MV-4-11 (cell line): ENCODE measurements at places on chromosomes 11 and 22.
A peak's percentile ranks its signal among the peaks of the same experiment; 100 is the strongest.

- DNase-seq = no peak
Measured at GRCh38 chr11:72189455-72190250, 2.3 kb upstream of the FOLR1 start.

DNA sequence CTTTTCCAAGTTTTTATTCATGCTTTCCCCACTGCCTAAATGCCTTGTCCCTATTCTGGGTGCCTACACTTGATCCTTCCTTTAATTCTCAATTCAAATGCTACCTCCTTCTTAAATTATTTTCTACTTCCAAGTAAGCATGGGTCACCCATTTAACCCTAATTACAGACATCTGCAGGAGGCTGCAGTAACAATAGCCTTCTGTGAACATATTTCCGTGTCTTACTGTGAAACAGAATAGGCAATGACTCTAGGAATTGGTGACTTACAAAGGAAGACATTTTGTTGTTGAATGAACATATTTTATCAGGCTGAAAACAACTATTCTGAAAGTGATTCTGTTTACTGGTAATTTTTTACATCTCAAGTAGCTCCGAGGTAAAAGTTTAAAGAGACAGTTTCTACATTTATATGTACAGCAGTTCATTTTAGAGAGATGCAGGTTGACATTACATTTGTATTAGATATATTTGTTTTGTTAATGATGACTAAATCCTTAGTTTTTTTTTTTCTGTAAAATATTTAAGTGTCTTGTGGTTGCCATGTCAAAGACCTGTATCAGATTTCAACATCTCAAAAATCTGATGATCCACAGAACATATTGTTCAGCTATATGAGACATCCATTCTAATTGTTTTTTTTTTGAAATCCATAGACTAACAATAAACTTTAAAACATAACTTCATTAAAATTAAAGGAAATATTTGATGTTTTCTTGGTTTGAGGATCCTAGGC lies 316.8 kb downstream of the CASP12 start:
- no peak for DNase-seq

- no peak for DNase-seq
Measured at GRCh38 chr11:76625472-76626186, 44.9 kb downstream of the LRRC32 start.

DNA sequence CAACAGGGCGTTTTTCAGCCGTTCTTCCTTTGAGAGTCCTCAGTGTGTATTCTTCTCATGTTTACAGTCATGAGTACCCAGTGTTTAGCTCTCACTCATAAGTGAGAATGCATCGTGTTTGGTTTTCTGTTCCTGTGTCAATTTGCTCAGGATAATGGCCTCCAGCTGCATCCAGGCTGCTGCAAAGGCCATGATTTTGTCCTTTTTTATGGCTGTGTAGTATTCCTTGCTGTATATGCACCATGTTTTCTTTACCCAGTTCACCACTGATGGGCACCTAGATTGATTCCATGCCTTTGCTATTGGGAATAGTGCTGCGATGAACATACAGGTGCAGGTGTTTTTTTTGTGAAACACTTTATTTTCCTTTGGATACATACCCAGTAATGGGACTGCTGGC lies 23.5 kb downstream of the B3GAT1 start:
- DNase-seq = no peak

DNA sequence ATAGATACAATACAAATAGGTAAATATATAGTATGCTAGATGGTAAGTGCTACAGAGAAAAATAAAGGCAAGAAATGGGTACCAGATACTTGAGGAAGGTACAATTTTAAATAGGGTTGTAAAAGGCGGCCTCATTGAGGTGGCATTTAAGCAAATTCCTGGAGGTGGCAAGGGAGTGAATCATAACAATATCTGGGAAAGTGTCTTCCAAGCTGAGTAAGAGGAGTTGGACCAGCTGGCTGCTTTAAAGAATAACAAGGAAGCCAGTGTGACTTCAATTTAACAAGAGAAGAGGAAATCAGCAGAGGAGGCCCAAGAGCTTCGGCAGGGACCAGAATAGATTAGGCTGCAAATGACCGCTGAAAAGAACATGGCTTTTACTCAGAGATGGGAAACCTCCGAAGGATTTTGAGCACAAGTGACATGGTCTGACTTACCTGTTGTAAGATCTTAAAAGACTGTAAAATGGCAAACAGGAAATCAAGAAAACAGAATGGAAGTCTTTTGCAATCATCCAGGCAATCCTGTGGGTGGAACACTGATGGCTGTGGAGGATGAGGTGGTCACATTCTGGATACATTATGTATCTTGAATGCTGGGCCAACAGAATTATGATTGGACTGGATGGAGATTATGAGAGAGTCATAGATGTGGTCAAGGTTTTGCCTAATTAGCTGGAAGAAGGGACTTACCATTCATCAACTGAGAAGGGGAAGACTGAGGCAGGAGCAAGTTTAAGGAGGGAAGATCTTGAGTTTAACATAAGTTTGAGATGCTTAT lies 77.2 kb downstream of the RDX start:
- no peak for DNase-seq

- DNase-seq = no peak
Measured at GRCh38 chr11:119589001-119589400, 140.0 kb downstream of the NECTIN1 start.

DNA sequence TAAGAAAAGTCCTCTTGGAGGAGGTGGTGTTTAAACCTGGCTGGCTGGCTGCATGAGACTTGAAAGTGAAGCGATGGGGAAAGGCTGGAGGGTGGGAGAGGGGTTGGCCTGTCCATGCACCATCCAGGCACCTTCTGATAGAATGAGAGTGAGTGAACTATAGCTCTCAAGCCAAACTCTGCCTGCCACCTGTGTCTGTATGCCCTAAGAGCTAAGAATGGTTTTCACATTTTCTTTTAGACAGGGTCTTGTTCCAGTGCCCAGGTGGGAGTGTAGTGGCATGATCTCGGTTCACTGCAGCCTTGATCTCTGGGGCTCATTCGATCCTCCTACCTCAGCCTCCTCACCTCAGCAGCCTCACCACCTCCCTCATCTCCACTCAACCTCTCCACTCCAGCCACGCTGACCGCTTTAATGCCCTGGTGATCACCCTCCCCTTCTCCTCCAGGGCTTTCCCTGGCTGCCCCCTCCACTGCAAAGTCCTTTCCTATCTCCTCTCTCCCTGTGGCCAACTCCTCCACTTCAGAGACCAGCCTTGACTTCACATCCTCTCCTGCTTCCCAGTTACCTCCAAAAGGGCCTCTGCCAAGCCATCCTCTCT lies 38.3 kb upstream of the DKK3 start:
- no peak for DNase-seq

GRCh38 chr11:124123622-124124021 lies 8.4 kb downstream of the VWA5A start:
- DNase-seq = peak; percentile 12

DNA sequence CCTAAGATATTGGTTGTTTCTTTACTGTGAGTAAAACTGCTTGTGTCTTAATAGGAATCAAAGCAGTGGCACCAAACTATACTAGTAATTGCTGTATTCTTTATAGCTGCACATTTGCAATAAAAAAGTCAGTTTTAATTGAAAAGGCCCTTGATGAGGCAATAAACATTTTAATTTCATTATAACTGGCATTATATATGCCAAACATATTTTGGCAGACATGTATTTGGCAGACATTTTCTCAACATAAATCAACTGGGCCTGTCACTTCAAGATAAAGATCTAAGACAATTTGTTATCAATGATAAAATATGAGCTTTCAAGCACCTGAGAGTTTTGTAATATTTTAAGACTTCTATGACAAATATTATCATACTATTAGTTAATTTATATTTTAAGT lies 245.7 kb downstream of the SBF2 start:
- DNase-seq = no peak

GRCh38 chr11:76201056-76201455 lies 5.2 kb downstream of the WNT11 start:
- DNase-seq = no peak

- DNase-seq = no peak
Measured at GRCh38 chr11:80443177-80443576, 1002.3 kb upstream of the TENM4 start.

DNA sequence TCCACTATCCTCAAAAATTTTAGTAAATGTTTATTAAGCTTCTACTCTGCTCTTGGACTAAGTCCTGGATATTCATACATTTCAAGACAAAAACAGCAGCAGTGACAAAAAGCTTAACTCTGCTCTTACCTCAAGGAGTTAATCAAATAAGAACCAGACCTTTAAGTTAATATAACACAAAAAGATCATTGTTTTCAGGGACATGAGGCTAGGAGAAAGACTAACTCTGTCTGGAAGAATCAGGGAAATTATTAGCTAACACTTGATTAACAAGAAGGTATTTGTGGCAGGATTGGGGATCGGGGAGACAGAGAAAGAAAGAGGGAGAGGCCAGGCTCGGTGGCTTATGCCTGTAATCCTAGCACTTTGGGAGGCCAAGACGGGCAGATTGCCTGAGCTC lies 74.4 kb downstream of the PPP2R1B start:
- DNase-seq = no peak

GRCh38 chr11:67538306-67538705 lies 15.1 kb upstream of the CABP2 start:
- DNase-seq = no peak

DNA sequence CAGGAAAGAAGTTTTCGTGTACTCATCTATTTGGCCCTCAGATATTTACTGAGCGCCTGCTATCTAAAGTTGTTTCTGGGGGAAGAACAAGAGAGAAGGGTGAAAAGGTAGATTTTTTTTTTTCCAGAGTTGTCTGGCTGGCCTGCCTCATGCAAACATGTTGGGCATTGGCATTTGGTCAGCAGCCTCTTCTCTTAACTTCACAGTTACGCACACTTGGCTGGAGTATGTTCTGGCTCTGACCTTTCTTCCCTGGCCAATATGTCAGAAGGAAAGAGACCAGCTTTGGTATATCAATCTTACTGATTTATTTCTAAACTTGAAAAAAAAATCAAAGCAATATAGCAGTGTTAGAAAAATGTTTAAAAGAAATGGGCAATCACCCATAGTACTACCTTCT lies 54.2 kb upstream of the GRAMD1B start:
- DNase-seq = no peak

DNA sequence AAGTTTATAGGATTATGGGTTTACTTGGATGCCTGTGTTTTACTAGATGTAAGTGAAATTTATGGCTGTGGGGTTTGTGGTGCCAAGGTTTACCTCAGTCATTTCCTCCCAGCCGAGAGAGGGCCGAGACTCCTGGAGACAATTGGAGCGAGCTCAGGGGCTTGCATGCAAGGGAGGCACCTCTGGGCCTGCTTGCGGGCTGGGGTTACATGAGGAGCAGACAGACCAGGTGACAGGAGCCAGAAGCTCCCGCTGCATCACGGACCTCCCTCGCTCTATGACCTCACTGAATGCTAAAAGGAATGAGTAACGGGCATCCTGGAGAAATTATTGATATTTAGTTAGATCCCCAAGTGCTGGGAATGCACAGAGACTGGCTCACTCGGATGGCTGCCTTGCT lies 275.2 kb upstream of the KIRREL3 start:
- DNase-seq = no peak

DNA sequence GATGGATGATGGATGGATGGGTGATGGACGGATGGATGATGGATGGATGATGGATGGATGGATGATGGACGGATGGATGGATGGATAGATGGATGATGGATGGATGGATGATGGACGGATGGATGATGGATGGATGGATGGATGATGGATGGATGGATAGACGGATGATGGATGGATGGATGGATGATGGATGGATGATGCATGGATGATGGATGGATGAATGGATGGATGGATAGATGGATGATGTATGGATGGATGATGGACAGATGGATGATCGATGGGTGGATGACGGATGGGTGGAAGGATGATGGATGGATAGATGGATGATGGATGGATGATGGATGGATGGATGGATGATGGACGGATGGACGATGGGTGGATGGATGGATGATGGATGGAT lies 21.1 kb downstream of the KCTD17 start:
- DNase-seq = no peak

DNA sequence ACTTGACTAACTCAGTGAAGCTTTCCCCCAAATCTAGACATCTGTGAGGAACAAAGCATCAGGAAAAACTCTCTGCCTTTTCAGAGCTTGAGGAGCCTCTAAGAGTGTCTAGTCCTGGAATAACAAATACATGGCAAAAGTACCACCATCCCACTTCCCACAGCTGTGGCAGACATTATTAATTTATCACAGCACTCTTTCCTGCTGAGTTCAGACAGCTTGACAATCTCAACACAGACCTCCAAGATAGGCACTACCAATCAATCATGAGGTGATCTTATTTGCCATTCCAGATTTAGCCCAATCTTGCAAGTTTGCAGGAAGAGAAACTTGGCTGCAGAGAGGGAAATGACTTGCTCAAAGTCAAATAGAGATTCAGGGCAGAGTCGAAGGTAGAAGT lies 202.8 kb downstream of the MN1 start:
- peak; percentile 88 for DNase-seq

- DNase-seq = no peak
Measured at GRCh38 chr11:65764434-65764833, 16.3 kb downstream of the AP5B1 start.
